Effector CD8-positive, alpha-beta T cell (primary cell): ENCODE measurements at places on chromosomes 6 and 20.

DNA sequence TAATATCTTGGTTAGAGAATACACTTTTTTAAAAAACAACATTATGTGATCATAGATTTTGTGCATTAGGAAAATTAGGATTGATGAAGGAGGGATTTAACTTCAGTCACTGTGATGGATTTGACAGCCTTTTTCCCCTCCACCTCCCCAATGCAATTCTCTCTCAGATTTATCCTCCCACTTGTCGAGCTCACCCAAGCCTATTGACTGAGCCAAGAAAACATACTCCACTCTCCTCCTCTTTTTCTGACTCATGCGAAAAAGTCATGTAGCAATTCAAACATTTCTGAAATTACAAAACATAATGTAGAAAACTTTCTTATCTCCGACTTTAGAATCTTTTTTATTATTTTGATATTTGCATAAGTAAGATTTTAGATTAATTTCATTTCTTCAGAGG, 24.1 kb downstream of the KLHL32 start:
- no peak for DNase-seq

DNA sequence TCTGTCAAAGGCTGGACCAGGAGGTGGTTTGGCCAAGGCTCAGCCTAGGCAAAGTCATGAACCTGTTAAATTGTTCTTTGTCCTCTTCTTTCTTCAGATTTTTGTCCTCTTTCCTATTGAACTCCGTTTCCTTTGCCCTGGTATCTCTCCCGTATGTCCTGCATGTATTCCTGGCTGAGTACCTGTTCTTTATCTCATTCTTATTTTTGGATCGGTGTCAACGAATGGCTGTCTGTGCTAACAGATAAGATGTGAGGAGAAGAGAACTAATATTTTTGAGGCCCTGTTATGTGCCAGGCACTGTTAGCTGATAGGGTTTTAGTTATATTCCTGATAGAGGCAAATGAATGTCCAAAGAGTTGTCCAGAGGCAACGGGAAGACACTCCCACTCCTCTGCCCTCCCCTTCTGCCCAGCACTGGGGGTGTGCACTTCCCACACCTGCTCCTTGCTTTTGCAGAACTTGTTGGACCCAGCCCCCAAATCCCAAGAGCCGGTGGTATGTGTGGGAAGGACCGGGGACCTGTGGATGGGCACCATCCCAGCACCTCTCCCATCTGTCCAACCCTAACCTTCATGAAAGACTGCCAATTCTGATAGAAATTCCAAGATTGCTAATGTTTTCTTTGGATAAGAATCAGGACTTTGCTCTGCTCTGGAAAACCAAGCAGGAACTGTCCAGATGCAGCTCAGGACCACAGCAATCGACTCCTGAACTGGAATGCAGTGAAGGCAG, 20.6 kb downstream of the MMP24OS start:
- DNase-seq, result no peak

DNA sequence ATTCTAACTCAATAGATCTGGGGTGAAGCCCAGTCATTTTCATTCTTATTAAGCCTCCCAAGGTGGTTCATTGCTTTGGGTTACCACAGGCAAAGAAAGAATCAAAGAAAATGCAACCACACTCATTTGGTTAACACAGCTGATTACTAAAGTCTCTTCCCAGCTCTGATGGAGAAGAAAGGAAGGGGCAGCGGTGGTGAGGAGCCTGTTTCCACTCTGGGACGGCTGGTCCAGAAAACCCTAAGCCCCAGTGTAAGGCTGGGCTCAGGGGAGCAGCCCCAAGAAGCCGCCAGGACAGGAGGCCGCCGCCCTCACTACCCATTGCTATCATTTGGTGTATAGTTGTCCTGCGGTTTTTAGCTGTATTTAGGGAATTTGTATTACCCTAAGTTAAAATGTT, 226.9 kb downstream of the CD83 start:
- no peak for DNase-seq

DNA sequence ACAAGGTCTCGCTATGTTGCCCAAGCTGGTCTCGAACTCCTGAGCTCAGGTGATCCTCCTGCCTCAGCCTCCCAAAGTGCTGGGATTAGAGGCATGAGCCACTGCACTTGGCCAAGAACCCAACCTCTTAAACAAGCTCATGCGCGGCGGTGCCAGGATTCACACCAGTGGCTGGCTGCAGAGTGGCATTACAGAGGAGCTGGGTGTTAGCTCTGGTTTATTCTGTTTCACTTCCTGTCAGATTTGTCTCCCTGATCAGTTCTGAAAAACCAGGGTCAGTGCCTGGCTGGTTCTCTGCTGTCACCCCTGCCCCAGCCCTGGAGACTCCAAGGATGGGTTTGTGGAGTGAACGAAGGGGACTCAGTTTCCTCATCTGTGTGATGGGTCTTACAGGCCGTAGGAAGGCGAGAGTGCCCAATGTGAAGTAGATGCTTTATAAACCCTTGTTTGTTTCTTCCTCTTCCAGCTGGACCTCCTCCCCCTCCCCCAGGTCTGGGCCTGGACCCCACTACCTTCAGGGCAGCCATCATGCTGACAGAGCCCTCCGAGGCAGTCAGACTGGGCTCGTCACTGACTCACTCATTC, 63.4 kb downstream of the UBE2V1 start:
- no peak for DNase-seq

DNA sequence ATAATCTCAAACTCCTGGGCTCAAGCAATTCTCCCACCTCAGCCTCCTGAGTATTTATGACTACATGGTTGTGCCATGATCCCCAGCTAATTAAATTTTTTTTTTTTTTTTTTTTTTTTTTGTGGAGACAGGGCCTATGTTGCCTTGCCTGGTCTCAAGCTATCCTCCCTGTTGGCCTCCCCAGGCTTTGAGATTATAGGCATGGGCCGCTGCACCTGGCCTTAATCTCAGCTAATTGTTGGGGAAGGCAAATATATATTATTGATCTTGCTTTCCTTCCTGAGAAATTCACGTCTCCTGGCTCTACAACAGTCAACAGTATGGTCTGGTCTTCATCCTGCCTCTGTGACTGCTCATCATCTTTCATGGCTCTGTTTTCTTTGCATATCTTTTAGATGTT, 20.1 kb downstream of the PCMT1 start:
- no peak for DNase-seq

DNA sequence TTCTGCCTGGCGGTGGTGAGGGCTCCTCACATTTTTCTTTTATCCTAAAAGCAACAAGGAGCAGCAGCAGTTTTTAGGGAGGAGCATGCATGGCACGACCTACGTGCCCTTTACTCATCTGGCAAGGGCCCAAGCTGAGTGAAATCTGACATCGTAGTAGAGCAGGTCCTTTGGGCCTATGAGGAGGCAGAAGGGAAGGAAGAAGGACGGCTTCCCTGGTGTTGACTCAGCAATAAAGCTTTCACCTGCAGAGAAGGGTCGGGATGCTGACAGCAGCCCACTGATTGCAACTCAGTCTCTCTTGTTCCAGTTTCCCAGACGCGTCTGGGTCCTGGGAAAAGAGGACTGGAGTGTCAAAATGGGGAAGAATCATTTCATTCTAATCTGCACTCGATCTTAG, 409.1 kb upstream of the AGPAT4 start:
- no peak for DNase-seq

GRCh38 chr6:36627801-36628246, 33.7 kb downstream of the SRSF3 start:
- no peak for DNase-seq

DNA sequence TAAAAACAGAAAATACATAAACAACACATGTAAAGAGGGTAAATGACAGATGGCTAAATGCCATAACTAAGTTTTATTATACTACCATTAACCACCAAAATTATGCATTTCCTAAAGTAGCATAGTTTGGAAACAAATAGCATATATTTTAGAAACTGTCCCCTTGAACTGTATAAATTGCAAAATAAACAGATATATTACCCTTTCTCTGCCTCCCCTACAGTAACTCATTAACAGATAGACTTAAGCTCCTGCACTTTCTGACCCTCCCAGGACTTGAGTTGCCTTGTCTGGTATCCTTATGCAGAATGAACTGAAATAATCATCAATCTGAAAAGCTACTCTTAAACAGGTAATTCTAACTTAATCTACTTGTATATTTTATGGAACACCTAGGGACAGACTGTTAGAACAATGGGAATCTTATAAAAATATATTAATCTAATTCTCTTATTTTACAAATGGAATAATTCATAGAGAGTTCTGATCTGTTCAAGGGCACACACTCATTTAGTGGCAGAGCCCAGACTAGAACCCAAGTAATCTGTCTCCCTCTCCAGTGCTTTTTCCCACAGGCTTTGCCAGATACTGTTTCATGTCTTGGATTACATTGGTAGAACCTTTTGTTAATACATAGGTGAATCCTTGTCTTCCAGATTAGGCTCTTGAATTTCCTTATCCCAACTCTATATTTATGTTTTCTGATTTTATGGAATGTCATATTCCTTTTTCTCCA, 50.6 kb upstream of the LOC128125822 start:
- DNase-seq, result no peak

GRCh38 chr6:28563430-28564095, 37.9 kb downstream of the GPX5 start:
- DNase-seq, result no peak

DNA sequence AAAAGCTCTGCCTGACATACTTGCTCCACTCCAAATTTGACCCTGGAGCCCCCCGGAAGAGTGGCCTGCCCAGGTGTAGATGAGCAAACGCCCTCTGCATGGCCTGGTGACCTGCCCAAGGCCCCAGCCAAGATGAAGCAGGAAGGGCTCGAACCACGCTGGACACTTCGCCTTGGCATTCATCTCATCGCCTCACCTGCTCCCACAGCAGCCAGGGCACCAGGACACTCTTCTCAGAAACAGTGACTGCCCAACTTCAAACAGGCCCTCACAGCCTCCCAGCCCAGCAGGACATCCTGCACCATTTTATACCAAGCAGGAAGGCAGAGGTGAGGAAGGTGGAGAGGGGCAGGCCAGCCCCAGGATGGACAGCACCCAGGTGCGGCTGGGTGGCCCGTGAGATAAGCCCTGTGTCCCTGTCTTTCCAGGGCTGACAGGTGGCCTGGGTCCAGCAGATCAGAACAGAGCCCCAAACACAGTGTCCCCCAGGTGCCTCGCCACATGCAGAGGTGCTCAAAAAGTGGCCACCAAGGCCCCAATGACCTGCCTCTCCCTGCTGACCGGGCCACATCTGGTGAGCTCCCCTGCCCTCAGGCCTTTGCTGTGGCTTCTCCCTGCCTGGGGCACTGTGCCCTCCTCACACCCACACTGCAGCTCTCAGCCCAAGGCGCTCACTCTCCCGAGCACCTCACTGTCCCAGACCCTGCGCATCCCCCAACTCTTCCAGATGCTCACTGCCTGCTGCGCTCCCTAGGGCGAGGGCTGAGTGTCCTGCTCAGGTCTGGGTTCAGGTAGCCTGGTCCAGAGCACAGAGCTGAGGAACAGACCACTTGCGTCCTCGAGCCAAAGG, 7.2 kb downstream of the ACSS1 start:
- DNase-seq, result no peak

GRCh38 chr6:148776321-148777308, 29.8 kb downstream of the UST start:
- no peak for DNase-seq

GRCh38 chr20:309841-310644, 12.7 kb downstream of the ZCCHC3 start:
- DNase-seq, result peak; percentile 74

DNA sequence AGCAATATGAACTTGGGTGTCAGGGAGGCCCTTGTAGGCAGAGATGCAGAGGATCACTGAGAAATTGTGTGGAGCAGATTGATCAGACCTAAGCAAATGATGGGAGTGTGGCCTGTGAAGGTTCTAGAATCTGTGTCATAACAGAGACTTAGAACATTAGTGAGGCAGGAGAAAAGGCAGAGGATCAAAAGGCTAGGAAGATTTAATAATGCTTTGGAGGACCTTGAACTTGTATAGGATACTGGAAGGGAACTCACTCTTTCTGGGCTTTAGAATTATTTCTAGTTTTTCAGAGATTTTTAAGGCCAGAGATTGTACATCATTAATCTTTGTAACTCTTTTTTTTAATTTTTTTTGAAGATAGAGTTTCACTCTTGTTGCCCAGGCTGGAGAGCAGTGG, at the start of gene TSBP1:
Gene TSBP1, minus strand, starts transcription at position 101 of the 400 bp plus-strand sequence. CDS start 197 bp downstream, outside the sequence.
- no peak for DNase-seq

DNA sequence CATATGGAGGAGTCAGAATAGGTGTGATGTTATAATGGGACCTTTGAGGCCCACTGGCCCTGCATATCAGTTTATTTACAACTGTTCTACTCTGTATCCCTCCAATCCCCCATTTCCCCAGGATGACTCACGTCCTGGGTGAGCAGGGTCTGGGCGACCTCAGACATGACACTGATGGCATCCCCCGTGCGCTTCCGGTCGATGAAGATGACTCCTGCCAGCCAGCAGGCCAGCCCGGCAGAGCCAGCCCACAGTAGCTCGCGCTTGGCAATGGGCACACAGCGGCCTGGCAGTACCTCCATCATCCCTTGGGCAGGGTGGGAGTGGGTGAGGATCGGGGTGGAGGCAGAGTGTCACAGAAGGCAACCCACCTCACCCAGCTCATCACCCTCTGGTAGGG, 5.6 kb downstream of the AGPAT1 start:
- DNase-seq, result no peak

- DNase-seq, result no peak
Measured at GRCh38 chr6:127069659-127070279, 48.7 kb upstream of the RSPO3 start.

DNA sequence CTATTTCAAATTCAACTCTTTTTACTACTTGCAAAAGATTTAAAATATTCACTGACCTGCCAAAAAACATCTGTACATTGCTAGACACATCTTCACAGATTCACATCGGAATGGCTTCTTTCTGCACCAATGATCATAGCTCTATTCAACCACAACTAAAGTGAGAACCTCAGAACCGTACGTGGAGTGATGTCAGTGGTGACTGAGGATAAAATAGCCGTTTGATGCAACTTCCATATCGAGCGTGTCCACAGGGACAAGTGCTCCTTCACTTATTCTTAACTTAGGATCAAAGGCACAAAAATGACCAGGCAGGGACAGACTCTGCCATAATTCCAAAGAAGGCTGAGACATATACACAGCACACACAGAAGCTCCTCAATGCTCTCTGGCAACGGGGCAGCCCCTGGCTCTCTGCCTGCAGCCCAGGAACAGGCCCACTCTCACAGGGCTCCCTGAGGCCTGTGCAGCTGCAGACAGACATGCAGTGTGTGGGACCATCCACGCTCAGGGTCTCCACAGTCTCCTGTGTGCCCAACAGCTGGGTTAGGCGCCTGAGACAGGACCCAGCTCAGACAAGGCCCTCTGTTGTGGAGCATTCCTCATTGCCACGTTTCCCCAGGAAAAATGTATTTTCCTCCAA, 22.8 kb downstream of the FYN start:
- no peak for DNase-seq

- no peak for DNase-seq
Measured at GRCh38 chr6:56746767-56747504, 104.2 kb upstream of the DST start.
